ENCODE measurements at places on chromosomes 1 and 21.

GRCh38 chr1:220516014-220516721 lies 11.8 kb upstream of the MARK1 start:
- no peak for DNase-seq

GRCh38 chr1:65265651-65266351 lies 43.5 kb upstream of the DNAJC6 start:
- DNase-seq = no peak

- DNase-seq = no peak
Observed at GRCh38 chr1:109917768-109918606, 7.3 kb downstream of the CSF1 start.

DNA sequence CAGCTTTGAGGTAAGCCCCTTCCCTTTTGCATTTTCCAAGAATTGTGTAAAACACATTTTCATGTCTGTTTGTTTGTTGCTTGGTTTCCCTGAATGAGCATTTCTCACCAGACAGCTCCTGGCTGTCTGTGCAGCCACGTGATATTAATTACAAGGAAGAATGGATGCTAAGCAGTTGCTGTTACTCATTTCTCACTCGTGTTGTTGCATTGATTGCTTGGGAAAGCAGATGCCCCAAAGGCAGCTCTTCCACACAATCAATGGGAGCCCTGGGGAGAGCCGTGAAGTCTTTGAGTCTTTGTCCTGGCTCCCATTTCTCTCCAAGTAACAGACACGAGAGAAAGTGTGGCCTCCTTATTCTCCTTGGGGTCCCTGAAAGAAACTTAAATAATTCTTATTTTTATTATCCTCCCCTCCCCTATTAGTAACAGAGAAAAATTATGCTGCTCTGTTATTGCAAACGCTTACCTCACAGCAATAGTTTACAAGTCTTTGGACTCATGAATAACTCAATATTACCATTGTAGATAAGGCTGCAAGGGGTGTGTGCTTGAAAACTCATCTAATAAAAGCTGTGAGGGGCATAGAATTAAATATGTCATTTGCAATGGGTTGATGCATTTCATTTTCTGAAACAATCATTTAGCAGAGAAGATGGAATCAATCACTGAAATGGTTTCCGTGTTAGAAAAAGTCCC lies 127.7 kb upstream of the CAMK1G start:
- no peak for DNase-seq

GRCh38 chr1:10703702-10704101 lies 92.7 kb downstream of the CASZ1 start:
- no peak for DNase-seq

DNA sequence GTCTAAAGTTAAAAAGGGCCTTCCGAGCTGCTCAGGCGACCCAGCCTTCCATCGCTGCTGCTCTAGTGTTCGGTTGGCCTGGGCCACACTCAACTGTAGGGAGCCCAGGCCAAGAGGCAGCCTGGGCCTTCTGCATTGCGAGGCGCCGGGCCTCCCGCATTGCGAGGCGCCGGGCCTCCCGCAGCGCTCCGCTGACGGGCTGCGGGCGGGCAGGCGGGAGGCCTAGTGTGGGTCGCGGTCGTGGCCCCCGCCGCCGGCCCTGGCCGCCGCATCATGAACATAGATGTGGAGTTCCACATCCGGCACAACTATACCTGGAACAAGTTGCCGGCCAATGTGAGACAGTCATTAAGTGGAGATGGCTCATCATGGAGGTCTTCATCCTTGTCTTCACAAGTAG lies 48.3 kb downstream of the PPIAL4G start:
- no peak for DNase-seq

- no peak for DNase-seq
Observed at GRCh38 chr1:203665993-203666392, 39.4 kb downstream of the ATP2B4 start.

DNA sequence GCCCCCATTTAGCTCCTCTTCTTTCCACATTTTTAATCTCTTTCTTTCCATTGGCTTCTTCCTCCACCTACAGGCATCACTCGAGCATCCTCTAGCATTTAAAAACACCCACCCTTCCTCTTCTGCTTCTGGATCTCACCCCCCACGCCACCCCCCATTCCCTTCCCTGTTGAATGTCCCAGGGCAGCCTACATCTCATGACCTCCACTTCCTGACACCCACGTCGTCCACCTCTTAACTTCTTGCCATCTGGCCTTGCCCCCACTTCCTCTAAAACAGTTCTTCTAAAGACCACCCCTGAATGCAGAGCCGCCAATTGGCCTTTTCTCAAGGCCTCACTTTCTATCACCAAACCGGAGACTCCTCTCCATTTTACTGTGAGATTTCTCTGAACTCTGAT lies 6.1 kb upstream of the ETNK2 start:
- no peak for DNase-seq

GRCh38 chr1:240947438-240948224 lies 335.7 kb upstream of the GREM2 start:
- DNase-seq = no peak

DNA sequence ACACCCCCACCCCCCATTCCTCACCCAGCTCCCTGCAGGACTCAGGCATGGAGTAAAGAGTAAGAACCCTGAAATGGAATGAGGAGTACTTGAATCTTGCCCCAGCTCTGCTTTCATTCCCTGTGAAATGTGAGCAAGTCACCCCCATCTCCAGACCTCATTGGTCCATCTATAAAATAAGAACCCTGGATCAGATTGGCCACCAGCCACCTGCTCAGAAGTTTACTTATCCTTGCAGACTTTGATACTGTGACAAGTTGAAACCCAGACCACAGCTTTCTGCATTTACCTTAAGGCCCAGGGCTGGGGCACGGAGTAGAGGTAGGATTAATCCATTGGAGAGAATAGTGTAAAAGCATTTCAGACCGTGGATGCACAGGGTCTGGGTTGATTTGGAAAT lies 2.2 kb downstream of the KISS1 start:
- no peak for DNase-seq

- DNase-seq = no peak
Observed at GRCh38 chr1:182389619-182390047, 2.0 kb downstream of the GLUL start.

- no peak for DNase-seq
Observed at GRCh38 chr1:46807046-46807972, 8.5 kb downstream of the CYP4B1 start.

DNA sequence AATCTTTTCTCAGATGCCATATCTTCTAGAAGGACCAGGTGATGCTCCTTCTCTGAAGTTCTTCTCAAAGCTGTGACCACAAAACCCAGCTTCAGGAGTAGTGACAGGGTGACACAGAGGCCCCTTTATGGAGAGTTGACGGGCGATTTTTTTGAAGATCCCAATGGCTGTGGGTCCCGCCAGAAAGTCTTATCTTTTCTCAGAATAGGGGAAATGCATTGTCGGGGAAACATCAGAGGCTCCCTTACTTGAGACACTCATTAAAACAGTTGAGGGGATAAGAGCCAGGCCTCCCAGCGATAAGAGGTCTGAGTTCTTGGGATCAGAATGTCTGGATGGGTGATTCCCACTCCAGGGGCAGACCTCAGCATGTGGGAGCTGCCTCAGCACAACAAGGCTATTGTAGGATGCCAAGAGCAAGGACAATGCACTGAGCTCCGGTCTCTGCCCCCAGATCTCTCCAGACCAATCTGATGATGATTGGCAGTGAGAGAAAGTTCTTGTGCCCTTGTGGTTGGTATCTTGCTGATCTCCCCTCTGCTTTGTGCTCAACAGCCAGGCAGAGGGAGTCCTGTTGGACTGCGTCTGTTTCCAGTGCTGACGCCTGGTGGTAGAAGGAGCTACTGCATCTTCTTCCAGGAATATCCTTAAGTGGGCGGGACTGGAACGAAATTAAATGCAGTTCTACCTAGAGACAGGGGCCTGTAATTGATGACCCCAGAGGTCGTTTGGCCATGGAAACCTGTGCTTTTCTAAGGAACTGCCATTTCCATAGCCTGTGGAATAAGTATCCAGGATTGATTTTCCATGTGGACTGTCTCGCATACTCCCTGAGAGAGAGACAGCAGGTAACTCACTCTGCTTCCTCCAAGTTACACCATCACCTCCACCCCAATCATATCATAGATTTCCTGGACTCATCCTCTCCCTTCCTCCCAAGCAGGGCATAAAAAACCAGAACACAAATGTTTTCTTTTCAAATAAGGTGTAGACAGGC lies 6.8 kb upstream of the ACKR1 start:
- no peak for DNase-seq

GRCh38 chr1:19872190-19872589 lies 10.0 kb upstream of the OTUD3 start:
- DNase-seq = no peak

GRCh38 chr1:245790441-245790840 lies 635.7 kb downstream of the KIF26B start:
- DNase-seq = no peak

DNA sequence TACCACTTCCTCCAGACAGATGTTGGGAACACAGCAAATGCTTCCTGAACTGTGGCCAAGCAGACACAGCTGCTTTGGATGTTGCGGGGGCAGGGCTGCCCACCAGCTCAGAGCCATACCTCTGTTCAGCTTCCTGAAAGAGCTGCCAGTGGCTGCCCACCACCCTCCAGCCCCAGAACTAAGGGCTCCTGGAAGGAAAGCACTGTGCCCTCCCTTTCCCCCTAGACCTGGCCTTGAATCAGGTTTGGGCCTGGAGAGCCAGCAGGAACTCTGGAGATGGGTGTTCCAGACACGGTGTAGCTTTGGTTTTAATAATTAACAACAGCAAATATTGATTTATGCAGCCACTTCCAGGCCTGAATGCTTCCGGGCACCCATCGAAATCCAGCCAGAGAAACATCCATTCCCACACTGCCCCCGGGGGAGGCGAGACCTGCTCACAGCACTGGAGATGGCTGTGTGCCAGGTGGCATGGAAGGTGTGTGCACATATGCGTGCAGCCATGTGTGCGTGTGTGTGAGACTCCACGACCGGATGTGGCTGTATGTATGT lies 45.7 kb downstream of the RAP1GAP start:
- no peak for DNase-seq

DNA sequence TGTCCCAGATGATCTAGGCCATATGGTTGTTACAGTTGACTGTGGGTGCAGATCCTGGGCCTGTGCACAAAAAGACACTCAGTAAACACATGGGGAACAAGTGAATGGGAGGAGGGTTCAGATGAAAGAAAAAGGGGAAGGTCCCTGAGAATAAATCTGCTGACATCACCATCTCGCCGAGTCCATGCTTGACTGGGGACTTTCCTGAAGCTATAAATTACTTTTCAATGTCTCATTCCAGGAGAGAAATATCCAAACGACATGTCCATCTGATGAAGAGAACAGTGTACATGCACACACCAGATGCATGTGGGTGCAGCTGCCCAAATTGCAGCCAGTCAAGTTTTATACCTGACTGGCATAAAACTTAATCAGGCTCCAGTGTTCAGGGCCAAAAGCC lies 109.0 kb downstream of the HIVEP3 start:
- no peak for DNase-seq

- no peak for DNase-seq
Observed at GRCh38 chr1:244349581-244350001, 102.1 kb downstream of the ADSS2 start.

DNA sequence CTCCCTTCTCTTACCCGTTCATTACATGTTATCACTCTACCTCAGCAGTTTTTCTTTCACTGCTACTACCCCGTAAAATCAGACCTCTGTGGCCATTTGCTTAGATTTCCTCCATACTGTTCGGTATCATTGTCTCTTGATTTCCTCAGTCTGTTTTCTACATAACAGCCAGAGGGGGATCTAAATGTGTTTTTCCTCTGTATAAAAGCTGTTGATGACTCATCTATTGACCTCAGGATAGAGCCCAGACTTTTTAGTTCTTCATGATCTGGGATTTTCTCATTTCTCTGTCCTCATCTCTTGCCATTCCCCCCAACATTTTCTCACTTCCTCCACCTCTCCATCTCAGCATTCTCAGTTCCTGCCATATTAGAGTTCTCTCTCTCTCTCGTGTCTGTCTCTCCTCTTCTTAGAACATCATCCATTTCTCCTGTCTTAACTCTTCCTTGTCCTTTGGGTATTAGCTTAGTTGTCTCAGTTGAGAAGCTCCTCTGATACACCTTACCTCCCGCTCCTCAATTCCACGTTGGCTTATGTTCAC lies 10.5 kb downstream of the OTUD3 start:
- DNase-seq = no peak

DNA sequence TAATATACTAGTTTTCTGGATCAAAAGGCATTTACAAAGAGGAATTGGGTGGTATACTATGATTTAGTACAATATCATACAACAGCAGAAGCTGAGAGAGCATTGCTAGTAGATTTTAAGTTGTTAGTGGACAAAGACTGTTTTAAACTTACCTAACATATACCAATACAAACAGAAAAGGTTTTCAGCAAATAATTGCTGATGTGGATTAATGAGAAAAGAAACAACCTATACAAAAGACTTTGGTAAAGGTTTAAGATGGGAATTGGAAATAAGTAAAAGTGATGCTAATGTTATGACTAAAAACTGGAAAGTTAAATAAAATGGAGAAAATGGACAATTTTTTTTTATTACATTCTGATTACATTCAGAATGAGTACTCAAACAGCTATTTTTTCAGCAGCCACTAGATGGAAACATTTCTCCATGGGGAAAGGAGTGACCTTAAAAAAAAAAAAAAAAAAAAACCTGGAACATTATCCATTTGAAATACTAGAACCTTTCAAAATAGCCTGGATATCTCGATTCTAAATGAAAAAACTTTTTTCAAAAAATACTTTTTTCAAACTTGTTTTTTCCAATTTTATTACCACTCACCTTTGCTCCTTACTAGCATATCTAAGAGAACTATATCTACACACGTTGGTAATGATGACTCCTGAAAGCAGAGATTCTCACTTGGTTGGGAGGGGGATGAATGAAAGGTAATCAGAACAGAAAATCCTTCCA lies 55.4 kb downstream of the EPRS1 start:
- no peak for DNase-seq

- no peak for DNase-seq
Observed at GRCh38 chr1:9180111-9180819, 51.4 kb upstream of the GPR157 start.

DNA sequence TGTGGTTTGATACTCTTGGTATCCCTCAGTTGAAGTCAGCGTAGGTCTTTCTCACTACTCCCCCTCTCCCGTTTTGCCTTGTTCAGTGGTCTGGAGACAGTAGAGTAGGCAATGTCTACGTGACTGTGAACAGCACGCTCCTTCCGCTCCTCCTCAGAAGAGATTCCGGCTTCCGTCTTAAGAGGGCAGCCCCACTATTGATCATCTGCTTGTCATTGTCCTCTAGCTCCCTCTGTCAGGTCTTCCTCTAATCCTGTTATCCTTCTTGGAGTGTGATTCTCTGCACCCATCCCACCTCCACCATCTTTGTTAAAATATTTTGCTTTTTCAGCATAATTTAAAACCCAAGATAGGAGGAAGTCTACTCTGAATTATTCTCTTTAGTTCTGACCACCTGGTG lies 129.9 kb upstream of the KCNK2 start:
- no peak for DNase-seq

- no peak for DNase-seq
Observed at GRCh38 chr21:17118638-17119384, 394.0 kb upstream of the CXADR start.

Measured in stimulated activated CD4-positive, alpha-beta T cell treated with anti-CD3 and anti-CD28 coated beads, Interleukin-15, amount 100 ng/mL, for 1 hour (primary cell).